CD4-positive, alpha-beta T cell (primary cell): ENCODE measurements at places on chromosomes 12 and 14. TPM values are rescaled to one million over a fixed set of nuclear protein-coding genes. Genes with fewer than 3 reads are reported as not detected.

Gene SLC16A7
- 23.7 TPM for total RNA-seq

Gene KLHL33
- total RNA-seq, result 0.31 TPM

Gene GALNT4
- total RNA-seq, result 6.3 TPM

Gene RPS26
- 126 TPM for total RNA-seq

Gene DNAH10
- 0.17 TPM for total RNA-seq

Gene C1R
- total RNA-seq, result 4.0 TPM

Gene CCDC177
- total RNA-seq, result not detected

Gene ACOT4
- total RNA-seq, result 1.2 TPM

Gene TCTN2
- 3.5 TPM for total RNA-seq

Gene P2RX2
- not detected for total RNA-seq

Gene GOLGA5
- total RNA-seq, result 5.2 TPM

Gene NID2
- total RNA-seq, result 0.19 TPM
